ENCODE measurements at places on chromosomes 6 and 20.

GRCh38 chr6:19454001-19454720 lies 383.0 kb upstream of the ID4 start:
- DNase-seq: no peak

GRCh38 chr20:25418776-25419175 lies 11.3 kb downstream of the GINS1 start:
- no peak for DNase-seq

GRCh38 chr6:16781348-16782169 lies 20.3 kb upstream of the ATXN1 start:
- no peak for DNase-seq

DNA sequence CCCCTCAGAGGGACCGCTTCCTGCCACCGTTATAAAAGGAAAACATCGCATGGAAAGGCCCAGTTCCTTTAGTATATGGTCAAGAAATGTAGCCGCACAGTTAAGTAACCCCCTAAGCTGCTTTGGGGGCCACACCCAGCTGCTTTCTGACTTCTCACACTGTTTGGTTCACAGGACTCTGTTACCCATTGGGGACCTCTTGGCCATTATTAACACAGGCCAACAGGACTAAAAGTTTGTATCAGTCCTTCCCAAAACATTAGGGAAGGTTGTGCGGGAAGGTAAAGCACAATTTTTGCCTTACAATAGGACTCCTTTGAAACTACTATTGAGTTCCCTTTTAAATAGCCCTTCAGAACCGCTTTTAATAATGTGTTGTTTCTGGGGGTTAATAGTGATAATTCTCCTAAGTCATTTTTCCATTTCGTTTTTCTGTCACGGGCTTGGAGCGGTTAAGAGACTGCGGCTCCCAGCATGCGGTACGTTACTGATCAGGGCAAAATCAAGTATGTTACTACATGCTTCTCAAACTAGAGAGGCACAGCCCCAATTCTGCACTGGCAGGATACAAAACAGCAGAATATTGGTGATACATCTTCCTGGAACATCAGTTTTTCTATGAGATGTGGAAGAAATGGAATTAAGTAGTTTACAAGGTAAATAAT lies 668 bp upstream of the RPP40 start:
- DNase-seq: no peak

GRCh38 chr6:124436803-124437202 lies 525.4 kb upstream of the RNF217 start:
- DNase-seq: no peak

DNA sequence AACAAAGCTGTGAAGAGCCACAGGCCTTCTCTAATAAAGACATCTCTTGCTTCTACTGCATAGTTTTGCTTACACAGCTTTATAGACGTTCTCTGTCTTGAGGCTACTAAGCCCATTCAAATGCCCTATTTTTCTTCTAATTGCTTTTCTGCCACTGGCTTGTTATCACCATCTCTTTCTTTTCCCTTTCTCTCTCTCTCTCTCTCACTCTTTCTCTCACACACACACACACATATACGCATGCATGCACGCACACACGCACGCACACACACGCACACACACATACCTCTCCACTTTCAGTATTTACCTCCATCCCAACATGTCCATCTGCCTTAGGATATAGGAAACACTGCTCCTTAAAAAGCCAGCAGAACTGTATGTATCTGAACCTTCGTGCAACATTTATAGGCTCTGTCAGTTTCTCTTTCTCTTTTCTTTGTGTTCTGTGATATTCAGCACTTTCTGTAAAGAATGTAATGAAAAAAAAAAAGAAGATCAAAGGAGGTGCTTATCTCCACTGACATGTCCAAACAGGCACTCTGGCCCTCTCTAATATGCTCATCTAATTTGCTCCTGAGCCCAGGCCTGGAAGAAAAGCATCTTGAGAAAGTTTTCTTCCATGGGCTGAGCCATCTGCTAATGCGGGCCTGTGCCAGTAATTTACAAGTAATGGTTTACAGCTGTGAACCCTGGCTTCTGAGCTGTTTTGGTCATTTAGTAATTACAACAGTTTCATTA lies 1046.7 kb upstream of the MAP3K7 start:
- no peak for DNase-seq

- DNase-seq: no peak
Measured at GRCh38 chr20:18984238-18985200, 170.9 kb downstream of the SCP2D1 start.

GRCh38 chr20:43996240-43996930 lies 81.7 kb downstream of the TOX2 start:
- DNase-seq: no peak

- DNase-seq: no peak
Measured at GRCh38 chr6:16432075-16433032, 194.0 kb downstream of the GMPR start.

DNA sequence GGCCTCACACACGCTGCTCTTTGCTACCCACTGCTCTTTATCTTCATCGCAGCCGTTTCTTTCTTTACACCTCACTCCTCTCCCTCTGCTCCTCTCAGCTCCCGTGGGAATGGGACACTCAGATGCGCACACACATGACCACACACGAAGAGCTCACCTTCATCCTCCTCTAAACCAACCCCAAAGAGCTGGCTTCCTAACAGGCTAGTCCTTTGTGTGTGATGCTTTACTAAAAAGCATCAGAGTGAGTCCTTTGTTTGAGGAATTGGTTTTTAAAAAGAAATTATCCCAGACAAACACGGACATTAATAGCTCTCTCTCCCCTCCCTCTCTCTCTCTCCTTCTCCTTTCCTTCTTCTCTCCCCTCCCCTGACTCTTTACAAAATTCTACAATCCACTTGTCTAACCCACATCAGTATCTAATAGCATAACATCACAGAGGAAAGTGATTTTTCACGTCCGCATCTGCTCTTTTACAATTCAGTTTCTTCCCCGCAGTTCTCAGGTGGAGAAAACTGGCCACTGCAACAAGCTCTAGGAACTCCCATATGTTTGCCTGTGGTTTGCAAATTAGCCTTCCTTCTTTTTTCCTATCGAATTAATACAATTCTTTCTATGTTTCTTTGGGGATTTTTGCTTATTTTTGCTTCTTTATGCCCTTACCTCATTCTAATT lies 306.8 kb upstream of the CNR1 start:
- DNase-seq: no peak

GRCh38 chr6:99960027-99960426 lies 34.0 kb downstream of the MCHR2 start:
- no peak for DNase-seq

GRCh38 chr20:2804852-2805688 lies 4.6 kb upstream of the CPXM1 start:
- no peak for DNase-seq

DNA sequence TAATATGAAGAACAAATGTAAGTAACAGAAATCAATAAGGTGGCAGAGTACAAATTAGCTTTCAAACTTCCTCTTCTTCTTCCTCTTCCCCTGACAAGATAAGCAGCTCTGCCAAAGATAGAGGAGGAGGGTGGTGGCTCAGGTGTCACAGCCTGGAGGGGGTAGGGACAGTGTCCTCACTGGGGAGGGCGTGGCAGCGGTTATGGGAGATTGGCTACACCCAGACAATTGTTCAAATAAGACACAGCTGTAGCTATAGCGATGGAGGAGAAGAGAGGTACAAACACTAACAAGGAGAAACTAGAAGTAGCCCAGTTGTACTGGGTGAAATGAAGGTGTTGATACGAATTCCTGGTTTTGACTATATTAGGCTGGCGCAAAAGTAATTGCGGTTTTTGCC lies 198.5 kb downstream of the TBXT start:
- DNase-seq: no peak

- DNase-seq: no peak
Measured at GRCh38 chr20:53148771-53149147, 176.6 kb downstream of the TSHZ2 start.

- DNase-seq: no peak
Measured at GRCh38 chr6:111788379-111789276, 84.6 kb downstream of the FYN start.

DNA sequence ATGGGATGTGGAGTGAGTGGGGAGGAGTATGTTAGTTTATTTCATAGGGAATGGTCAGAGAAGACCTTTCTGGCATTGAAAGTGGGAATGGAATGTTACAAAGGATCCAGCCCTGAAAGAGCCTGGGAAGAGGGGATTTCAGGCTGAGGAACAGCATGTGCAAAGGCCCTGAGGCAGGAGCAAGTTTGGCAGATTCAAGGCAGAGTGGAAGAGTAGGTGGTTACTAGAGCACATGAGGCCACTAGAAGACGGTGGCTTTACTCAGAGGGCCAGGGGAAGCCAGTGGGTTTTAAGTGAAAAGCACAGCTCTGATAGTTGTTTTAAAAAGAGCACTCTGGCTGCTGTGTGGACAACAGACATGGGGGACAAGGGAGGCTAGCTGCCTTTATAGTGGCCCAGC lies 227.2 kb downstream of the ZMYND8 start:
- no peak for DNase-seq

- DNase-seq: no peak
Measured at GRCh38 chr6:102204351-102204750, 810.8 kb downstream of the GRIK2 start.

DNA sequence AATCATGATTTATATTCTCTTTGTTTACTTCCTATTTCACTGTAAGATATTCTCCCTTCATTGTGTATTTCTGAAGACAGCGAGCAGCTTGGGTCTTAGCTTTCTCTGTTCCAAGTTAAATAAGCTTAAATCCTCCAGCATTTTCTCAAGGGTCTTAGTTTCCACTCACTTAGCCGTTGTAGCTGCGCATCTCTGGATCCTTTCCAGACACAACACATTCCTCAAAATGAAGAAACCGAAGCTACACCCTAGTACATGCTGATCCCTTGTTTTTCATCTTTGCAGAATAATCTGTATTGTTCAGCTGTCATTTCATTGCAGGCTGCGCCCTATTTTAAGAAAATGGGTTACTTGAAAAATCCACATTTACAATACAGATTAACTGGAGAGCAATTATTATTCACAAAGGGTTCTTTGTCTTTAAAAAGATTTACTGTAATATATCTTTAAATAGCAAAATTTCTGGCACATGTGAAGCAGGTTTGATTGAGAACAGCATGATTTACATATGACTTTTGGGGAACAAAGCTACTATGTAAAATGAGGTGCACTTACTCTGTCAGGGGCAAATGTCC lies 375.8 kb downstream of the QKI start:
- no peak for DNase-seq

GRCh38 chr6:73236144-73236750 lies 11.0 kb upstream of the KHDC1L start:
- no peak for DNase-seq

DNA sequence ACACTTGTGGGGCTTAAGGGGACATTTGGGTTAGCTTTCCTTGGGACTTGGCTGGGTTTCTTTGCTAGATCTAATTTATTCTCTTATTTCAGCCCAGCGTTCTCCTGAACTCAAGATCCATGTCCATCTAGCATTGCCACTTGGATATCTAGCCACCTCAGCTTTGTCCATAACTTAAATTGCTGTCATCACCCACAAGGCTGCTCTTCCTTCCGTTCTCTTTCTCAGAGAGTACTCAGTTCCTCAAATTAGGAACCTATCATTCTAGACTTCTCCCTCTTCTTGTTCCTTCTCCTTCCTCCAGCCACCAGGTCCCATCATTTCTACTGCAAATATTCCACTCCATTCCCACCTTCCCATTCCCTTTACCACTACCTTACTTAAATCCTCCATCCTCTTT lies 4.3 kb downstream of the SMIM26 start:
- no peak for DNase-seq

- no peak for DNase-seq
Measured at GRCh38 chr20:7656687-7657467, 283.4 kb downstream of the HAO1 start.

GRCh38 chr20:5715071-5715841 lies 34.9 kb upstream of the SHLD1 start:
- DNase-seq: no peak

GRCh38 chr20:8540466-8540865 lies 408.4 kb downstream of the PLCB1 start:
- DNase-seq: no peak

- no peak for DNase-seq
Measured at GRCh38 chr20:53608071-53608455, 14.4 kb upstream of the ZNF217 start.

DNA sequence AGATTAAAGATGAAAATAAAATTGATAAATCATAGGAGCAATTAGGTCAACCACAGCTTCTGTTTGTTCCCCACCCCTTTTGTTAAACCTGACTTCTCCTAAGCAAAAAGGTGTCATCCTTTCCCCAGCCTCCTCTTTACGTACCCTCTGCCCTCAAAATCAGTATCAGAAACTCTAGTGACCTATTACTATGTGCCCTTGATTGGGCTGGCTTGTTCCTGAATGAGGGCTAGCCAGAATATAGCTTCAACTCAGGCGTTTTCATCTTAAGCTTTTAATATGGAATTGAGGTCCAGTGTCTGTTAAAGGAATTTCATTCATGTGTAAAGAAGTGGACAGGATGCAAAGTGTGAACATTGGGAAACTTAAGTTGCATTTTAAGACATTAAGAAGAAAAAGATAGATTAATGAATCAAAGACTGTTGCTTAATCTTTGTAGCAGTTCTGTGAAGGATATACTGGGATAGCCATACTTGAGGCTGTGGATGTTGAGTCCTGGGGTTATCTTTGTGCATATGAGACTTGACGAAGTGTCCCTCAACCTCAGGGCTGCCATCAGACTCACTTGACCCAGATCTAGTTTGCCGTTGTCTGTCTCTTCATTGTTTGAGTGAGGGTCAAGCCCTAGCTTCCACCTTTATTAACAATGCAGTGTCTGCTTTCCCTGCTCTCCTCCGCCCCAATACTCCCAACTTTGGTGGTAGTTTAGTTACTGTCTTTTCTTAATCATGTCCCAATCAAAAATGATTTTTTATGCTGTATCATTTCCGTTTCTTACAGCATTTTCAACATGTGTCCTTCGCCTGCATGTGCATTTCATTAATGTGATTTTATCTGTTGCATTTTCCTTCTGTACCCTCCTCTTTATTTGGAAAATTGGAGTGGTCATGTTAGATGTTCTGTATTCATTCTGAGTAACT lies 1.9 kb downstream of the TBPL1 start:
- DNase-seq: no peak

DNA sequence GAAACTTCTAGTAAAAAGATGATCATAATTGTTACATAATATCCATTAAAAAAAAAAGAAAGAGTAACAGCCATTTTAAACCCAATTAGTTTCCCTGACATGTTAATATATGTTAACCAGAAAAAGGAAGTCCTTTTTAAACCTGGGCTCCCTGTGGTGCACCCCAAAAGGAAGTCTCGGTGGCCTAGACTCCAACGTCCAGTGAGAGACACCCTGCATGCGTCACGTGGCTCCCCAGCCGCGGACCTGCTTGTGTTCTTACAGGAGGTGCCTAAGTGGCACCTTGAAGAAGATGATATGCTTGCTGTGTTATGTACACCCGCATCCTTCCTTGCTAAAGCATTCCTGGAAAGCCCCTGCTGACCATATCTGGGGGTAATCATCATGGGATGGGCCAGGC lies 50.1 kb downstream of the FOXC1 start:
- DNase-seq: no peak

All from activated naive CD4-positive, alpha-beta T cell treated with anti-CD3 and anti-CD28 coated beads, Interleukin-2, amount 50 U/mL, for 16 hours (primary cell).